Activated T-helper 1 cell treated with Interleukin-2 at 50 U/mL for 16 hours (primary cell): ENCODE measurements at places on chromosomes 5 and 9.
A peak's percentile ranks its signal among the peaks of the same experiment; 100 is the strongest.

DNA sequence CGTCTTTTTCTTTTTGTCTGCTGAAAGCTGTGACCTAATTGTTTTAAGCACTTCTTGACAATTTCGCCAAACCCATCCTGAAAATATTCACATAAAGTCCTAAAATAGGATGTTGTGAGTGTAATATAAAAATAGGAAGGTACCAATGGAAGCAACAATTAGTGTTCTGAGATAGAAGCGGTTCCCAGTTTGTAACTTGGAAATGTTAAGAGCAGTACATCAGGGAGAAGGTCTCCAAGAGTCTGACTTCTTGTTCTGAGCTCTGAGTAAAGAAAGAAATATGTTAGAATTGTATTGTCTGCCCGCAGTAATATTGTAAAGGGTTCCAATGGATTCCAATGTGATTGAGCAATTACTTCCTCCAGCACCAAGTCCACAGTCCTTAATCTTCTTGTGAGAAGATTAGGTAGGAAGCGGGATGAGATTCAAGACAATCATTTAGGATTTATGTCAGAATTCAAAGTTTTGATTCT is 3.9 kb downstream of the VCAN start:
- no peak for DNase-seq

- no peak for DNase-seq
Observed at GRCh38 chr5:151665613-151666012, 21.1 kb downstream of the SPARC start.

DNA sequence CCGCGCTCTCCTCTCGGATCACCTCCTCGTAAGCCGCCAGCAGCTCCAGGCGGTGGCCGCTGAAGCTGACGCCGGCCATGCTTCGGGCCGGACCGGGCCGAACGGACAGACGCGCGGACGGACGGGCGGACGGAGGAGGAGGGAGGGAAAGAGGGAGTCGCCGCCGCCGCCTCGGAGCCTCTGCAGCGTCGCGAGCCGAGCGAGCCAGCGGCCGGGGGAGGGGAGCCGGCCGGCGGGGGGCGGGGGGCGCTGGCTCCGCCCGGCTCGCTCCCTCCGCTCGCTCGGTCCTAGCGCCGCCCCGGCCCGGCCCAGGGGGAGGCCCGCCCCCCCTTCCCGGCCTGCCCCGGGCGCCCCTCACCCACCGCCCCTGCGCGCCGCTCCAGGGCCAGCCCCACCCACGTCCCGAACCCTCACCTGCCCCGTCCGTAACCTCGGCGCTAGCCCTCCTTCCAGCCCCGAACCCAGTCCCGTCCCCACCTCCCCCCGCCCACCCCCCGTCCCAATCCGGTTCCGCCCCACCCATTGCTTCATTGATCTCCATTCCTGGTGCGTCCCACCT is at the start of gene DBN1:
Gene DBN1, minus strand, starts transcription at position 192 of the 559 bp plus-strand sequence. Its CDS starts 113 bp downstream, at position 79.
- no peak for DNase-seq

DNA sequence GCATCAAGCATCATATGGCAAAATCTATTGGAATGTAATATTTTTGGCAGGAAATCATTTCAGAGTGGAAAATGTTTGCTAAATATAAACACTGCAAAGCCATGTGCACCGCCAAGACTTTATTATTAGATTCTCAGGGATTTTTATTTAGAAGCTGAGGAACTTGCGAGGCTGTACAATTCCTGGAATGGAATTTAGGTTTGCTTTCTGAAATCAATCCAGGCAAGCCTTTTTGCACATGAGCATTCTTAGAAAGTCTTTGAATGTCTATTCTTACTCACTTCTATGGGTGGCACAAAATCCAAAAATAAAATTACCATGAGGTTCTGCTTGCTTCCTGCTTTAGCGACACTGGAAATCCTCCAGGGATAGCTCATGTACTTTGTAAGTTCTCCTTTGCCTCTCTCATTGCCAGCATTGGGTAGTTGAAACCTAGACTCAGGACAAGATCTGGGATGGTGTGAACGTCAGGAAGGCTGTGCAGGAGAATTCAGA is 71.5 kb upstream of the PALM2AKAP2 start:
- no peak for DNase-seq

DNA sequence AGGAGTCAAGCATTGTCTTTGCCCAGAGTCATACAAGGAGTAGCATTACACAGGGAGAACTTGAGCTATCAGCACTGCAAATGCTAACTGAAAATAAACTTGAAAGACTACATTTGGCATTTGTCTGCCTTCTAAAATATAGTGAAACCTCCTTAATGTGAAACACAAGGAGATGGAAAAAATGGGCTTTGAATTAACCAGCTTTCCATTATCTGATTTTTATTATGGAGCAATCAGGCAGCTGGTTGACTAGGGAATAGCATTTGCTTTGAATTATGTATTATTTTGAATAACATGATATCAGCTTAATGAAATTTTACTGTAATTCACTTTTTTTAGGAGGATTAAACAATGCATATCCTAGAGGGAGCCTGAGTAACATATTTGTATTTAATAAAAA is 130.8 kb downstream of the GDNF start:
- DNase-seq, result no peak

DNA sequence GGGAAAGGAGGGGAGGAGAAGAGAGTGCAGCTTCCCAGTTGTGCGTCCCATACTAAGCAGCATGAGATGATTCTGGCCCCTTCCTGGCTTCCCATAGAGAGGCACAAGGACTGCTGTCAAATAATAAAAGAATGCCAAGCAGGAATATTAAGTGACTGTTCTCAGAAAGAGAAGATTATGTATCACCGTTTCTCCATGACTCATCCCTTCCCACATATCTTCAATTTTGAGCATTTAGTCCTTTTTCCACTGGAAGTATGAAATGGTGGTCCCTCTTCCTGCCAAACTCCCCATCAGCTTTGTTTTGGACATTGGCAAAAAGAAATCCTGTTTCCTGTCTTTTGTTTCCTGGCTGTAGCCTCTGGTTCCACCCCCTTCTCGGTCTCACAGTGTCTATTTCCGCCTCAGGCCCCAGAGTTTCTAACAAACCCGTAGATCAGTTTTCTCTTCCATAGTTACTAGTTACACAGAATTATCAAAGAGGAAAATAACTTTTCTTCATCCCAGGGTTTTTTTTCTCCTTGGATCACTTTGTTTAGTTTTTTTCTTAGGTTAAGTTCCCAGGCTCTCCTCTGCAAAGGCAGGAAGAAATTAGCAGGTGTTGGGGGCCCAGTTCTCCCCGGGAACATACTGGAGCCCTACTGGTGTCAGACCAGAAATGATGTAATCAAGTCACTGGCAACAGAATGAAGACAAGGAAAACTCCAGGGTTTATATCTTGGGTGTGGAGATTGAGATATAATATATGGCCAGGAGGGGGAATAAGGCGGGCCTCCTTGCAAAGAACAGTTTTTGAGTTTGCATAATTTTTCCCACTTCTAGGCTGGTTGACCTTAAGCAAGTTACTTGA is 26.4 kb upstream of the ARHGAP26 start:
- no peak for DNase-seq

GRCh38 chr5:147093138-147093537 is 141.7 kb upstream of the STK32A start:
- DNase-seq, result no peak

GRCh38 chr5:27947088-27947487 is 908.7 kb upstream of the CDH9 start:
- no peak for DNase-seq

GRCh38 chr5:31531543-31531887 is 378 bp downstream of the DROSHA start:
- DNase-seq, result no peak

DNA sequence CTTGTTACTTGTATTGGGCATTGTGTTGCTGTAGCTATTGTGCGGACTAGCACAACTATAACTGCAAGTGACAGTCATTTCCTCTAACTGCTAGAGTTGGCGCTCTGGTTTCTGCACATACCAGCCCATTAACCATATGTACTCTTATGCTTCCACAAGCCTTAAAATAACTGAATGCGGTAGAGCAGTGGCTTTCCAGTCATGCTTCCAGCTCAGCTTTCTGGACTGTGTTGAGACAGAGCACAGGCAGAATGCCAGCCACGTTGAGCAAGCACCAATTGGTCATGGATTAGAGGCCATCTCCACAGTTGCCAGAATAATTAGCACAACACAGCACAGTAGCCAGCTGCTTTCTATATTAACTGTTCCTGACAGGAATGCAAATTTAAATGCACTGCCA is 12.2 kb downstream of the INVS start:
- no peak for DNase-seq

DNA sequence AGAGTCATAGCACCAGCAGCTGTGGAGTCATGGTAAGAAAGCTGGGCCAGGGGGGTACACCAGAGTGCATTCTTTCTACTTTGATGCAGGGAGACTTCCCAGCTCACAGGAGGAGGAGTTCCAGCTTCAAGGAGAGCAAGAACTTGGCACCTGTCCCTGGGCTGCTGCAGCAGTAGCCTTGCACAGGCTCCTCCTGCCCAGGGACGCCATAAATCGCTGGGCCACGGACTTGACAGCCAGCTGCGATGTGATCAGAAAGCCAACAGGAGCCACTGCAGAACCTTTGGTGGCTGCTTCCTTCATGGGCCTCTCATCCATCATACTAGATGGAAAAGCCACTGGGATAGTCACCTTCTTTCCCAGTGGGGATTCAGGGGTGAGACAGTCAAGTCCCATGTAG is 234.7 kb downstream of the NMUR2 start:
- DNase-seq, result no peak

DNA sequence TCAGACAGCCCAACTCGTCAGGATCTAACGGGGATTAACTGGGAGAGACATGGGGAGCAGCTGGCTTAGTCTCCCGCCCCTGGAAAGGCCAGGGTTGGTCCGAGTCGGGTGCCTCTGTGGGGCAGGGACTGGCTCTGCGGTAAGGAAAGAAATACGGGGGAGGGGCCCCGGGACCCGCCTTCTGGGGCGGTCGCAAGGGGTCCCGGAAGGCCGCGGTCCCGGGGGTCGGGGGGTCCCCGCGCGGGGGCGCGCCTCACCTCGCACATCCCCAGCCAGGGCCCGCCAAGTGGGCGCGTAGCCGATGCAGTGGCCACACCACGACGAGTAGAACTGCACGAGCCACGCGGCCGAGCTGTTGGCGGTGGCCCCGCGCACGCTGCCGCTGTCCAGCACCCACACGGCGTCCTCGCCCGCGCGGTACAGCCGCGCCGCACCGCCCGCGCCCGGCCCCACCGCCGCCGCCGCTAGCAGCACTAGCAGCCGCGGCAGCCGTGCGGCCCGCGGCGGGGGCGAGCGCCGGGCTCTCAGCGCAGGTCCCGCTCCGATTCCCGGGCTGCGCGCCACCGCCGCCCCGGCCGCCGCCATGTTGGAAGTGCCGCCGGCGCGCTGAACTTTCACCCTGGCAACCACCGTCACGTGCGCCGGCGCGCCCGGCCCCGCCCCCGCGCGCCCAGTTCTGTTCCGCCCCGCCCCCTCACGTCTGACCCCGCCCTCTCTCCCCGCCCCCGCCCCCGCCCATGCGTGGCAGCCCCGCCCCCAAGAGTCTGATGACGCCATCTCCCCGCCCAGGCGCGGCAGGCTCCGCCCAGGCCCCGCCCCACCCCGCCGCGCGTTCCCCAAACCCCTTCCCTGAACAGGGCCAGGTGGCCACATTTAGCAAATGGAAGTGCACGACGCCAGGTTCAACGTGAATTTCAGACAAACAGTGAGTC is at the start of gene QSOX2:
Gene QSOX2, minus strand, starts transcription at position 594 of the 932 bp plus-strand sequence. Its CDS starts 9 bp downstream, at position 585.
- peak; percentile 80 for DNase-seq
